ENCODE measurements at places on chromosomes 11 and 22.

GRCh38 chr11:127789927-127790326 is 789.4 kb upstream of the KIRREL3 start:
- DNase-seq, result no peak

- no peak for DNase-seq
These were observed 5.0 kb downstream of the BSCL2 start for GRCh38 chr11:62702246-62702645.

DNA sequence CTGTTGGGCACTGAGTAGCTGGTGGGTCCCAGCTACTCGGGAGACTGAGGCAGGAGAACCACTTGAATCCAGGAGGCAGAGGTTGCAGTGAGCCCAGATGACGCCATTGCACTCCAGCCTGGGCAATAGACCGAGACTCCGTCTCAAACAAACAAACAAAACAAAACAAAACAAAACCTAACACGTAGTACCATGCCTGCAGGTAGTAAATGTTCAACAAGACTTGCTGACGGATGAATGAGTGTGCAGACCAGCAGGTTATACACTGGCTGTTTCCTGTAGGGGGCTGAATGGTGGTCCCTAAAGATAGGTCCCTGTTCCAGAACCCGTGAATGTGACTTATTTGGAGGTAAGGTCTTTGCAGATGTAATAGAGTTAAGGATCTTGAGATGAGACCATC is 12.8 kb upstream of the MRGPRD start:
- DNase-seq, result no peak

- no peak for DNase-seq
These were observed 4.5 kb downstream of the PATE1 start for GRCh38 chr11:125750629-125751028.

- no peak for DNase-seq
These were observed 10.3 kb downstream of the TRPM5 start for GRCh38 chr11:2434008-2434407.

DNA sequence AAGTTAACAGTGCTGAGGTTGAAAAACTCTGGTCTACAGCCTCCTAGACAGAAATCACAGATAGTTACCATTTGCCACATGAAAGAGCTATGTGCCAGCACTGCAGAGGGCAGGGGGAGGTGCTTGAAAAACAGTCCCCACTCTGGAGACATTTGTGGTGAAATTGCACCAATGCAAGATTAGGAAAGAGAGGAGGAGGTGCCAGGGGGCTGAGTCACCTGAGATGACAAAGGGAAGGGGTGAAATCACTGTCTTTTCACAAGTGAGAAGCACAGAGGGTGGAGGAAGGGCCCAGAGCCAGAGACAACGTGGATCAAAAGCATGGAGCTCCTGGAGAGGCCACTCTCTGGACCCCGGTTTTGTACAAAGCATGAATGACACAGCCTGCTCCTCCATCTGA is 196.3 kb downstream of the BUD13 start:
- no peak for DNase-seq

- peak; percentile 97 for DNase-seq
These were observed 31.9 kb downstream of the ATG13 start for GRCh38 chr11:46649180-46649738.

GRCh38 chr11:83990160-83990733 is 704.1 kb upstream of the CCDC90B start:
- no peak for DNase-seq

DNA sequence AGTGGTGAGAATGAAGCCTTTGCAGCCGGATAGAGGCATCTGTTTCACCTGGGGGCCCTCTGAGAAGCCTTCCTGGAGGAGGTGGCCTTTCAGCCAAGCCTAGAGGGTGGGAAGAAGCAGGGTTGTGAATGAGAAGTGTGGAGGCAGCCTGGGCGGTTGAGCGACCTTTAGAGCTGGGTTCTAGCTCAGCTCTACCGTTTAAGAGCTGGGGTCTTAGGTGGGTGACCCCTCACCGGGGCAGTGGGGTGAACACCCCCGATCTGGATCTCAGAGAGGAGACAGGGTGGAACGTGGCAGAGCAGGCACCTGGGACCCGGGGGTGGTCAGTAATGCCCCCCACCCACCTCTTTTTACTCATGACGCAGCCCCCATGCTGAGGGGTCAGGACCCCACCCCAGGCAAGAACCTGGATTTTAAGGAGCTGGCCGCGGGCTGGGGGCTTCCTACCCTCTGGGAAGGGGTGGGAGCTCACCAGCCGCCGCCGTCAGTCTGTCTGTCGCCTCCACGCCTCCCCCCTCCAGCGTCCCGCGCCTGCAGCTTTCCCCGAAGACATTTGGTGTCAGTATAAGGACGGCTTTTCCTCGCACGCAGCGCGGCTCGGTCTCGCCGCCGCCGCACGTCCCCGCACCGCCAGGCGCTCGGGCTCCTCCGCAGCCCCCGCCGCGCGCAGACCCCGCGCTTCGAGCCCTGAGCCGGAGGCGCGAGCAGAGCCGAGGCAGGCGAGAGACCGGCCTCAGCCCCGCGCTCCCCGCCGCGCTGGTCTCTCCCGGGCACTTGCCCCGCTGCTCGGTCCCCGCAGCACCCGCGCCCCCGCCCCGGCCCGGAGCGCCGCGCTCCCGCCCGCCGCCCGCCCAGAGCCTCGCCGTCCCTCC is 13.3 kb upstream of the CACNA1I start:
- DNase-seq, result peak; percentile 22

- DNase-seq, result no peak
These were observed 13.7 kb upstream of the MPEG1 start for GRCh38 chr11:59226396-59226795.

- peak; percentile 32 for DNase-seq
These were observed 105.8 kb upstream of the ARHGAP42 start for GRCh38 chr11:100581318-100581717.

DNA sequence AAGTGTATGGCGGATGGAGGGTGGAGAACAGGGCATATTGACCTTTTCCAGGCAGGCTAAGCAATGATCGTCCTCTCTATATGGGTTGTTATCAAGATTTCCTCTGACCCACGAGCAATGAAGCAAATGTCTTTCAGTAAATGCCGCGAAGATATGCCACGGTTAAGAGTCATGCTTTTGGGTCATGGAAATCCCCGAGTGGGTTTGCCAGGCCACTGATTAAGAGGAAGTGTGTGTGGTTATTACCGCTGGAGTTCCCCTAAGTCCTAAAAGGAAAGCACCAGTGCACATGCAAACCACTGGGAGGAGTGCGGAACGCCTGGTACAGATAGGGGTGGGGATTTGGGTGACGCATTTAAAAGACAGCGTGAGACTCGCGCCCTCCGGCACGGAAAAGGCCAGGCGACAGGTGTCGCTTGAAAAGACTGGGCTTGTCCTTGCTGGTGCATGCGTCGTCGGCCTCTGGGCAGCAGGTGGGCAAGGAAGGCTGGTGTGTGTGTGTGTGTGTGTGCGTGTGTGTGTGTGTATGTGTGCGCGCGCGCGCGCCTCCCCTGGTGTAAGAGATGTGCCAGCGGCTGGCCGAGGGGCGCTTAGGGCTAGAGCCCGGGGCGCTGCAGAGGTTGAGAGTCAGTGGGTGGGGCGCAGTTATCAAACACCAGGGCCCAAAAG is at the start of gene BIRC3:
Gene BIRC3, plus strand, starts transcription at position 386 of the 669 bp plus-strand sequence. CDS start 7,026 bp downstream, outside the sequence.
- peak; percentile 83 for DNase-seq

DNA sequence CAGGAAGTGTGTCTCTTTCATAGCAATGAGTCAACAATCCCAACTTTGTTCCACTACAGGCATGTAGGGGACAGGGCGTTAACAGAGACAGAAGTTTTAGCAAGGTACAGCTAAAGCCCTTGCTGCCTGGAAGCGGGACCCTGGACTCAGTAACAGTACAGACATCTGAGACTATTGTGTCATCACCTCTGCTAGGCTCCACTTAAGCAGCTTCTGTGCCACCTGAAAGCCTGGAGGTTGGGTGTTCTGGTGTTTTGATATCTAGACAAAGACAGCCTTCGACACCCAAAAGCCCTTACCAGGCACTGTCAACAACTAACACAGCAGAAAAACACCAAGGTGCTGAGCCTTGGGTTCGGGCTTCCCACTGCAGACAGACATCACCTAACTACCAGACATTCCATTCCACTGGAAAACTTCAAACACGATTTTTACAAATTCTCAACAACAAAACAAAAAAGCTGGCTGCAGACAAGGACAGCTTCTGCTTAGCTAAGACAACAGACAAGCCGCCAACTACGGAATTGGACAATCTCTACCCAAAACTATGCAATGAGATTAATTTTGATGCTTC is 20.6 kb upstream of the CHST1 start:
- no peak for DNase-seq

DNA sequence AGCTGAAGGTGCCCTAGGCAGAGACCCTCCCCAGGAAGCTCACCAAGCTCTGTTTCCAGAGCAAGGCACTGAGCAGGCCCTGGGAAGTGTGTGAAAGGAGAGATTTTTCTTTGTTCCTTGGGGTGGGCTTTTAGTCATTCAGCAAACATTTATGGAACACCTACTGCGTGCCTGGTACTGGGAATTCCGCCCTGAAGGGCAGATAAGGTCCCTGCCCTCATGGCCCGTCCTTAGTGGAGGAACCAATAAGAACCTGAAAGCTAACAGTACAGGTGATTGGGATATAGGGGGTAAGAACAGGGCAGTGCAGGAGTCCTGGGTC is 3.9 kb downstream of the TMEM134 start:
- DNase-seq, result no peak

DNA sequence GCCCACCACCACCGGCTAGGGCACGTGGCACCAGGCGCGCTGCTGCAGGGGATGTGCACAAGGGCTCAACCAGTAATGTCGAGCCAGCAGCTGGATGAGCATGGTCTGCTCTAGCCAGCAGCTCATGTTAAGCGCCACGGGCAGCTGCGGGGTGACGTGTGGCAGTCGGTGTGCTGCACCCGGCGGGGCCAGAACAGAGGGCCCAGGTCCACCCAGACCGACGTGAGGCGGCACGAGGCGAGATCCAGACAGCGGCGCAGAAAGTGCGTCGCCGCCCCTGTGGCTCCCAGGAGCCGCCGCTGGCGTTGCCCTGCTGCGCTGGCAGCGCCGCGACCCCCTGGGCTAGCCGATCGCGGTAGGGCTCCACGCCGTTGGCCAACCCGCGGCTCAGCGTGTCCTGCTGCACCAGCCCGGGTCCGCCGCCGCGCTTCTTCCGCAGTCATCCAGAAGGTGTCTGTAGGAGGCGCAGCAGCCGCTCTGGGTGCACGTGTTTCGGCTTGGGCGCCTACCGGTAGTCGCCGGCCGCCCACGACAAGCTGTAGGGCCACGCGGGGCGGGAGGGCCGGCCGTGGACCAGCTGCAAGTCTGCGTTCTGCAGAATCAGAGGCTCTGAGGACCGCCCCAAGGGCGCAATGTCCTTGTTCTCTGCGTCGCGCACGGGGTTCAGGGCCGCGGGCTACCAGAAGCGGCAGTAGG is 4.6 kb upstream of the GALR3 start:
- DNase-seq, result peak; percentile 60

GRCh38 chr11:111148953-111149352 is 96.6 kb upstream of the POU2AF2 start:
- DNase-seq, result peak; percentile 21

GRCh38 chr11:109088086-109088485 is 333.9 kb upstream of the C11orf87 start:
- DNase-seq, result no peak

GRCh38 chr11:9790703-9791102 is 126.8 kb downstream of the SWAP70 start:
- DNase-seq, result no peak

DNA sequence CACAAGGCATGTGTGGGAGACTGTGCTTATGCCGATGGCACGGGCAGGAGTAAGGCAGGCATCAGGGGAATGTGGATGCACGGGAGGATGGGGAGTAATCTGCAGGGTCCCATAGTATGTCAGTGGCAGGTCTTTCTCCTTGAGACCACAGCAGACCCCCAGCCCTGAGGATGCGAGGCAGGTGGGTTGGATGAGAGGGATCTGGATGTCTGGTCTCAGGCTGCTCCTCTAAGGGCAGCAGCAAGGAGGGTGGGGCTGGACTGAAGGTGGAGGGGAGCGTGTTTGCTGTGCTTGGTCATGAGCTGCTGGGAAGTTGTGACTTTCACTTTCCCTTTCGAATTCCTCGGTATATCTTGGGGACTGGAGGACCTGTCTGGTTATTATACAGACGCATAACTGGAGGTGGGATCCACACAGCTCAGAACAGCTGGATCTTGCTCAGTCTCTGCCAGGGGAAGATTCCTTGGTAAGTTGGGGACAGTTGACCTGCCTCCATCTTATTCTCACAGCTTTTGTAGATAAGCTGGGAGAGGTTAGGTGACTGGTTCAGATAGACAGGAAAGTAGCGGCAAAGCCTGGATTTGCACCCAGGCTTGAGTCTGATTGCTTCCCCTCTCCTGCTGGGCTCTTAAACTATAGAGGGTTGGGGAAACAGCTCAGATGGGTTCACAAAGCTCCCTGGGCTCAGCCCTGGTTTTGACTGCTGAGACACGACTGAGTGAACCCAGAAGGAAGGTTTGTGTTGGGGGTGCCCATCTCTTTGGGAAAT is at the start of gene APOL1:
Gene APOL1, plus strand, starts transcription at position 380 of the 769 bp plus-strand sequence. CDS start 1,823 bp downstream, outside the sequence.
- DNase-seq, result peak; percentile 39

- no peak for DNase-seq
These were observed 629 bp downstream of the CCKBR start for GRCh38 chr11:6260207-6260726.

GRCh38 chr11:123590296-123590912 is 64.0 kb downstream of the SCN3B start:
- peak; percentile 59 for DNase-seq

DNA sequence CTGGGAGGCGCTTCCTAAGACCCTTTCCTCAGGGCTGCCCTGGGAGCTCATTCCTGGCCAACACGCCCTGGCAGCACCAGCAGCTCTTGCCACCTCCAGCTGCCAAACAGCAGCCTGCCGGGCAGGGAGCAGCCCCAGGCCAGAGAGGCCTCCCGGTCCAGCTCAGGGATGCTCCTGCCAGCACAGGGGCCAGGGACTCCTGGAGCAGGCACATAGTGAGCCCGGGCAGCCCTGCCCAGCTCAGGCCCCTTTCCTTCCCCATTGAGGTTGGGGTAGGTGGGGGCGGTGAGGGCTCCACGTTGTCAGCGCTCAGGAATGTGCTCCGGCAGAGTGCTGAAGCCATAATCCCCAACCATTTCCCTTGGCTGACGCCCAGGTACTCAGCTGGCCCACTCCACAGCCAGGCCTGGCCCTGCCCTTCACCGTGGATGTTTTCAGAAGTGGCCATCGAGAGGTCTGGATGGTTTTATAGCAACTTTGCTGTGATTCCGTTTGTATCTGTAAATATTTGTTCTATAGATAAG is 7.6 kb downstream of the SLC39A13 start:
- DNase-seq, result peak; percentile 95

DNA sequence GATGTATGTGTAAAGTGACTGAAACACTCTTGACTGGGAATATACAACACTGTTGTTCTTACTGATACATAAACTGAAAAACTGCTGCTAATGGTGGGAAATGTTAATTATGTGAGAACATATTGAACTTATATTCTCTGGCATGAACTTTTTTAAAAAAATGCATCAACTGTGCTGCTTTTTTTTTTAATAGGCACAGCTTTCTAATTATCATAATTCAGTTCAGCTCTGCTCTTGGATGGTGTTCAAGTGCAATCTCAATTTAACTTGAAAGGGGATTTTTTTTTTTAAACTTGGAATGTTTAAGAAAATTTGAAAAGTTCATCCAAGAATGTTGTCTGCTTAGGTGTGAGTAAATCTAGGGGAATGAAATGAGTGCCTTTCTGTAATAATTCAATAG is 5.2 kb downstream of the TEAD1 start:
- DNase-seq, result no peak

Measured in cardiac fibroblast (primary cell).